ENCODE measurements at places on chromosomes 4 and X.

- DNase-seq: no peak
Observed at GRCh38 chr4:9988363-9988749, 32.9 kb downstream of the SLC2A9 start.

- DNase-seq: no peak
Observed at GRCh38 chrX:37745835-37746217, 34.0 kb upstream of the CYBB start.

GRCh38 chr4:120722655-120723054 is 199.9 kb downstream of the PRDM5 start:
- no peak for DNase-seq

GRCh38 chrX:55450259-55450658 is 1.7 kb upstream of the MAGEH1 start:
- peak; percentile 15 for DNase-seq

- DNase-seq: peak; percentile 20
Observed at GRCh38 chr4:105191621-105192210, 45.0 kb downstream of the TET2 start.

DNA sequence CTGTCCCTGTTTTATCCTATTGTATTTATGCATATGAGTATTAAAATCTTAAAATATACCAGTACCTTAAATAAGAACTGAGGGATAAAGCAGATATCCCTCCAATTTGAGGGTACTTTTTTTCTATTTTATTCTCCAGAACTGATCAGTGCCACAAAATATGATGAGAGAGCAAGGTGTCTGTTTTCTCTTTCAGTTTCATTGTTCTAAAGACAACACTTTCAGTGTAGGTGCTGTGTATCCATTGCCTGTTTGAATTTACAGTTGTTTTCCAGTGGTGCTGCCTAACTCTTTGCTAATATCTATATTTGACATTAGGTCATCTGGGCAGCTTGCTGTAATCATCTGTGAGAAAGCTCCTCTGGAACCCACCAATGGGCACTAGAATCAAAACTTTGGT is 394.7 kb downstream of the IL1RAPL1 start:
- DNase-seq: no peak

- no peak for DNase-seq
Observed at GRCh38 chr4:121189326-121190215, 25.4 kb upstream of the TNIP3 start.

DNA sequence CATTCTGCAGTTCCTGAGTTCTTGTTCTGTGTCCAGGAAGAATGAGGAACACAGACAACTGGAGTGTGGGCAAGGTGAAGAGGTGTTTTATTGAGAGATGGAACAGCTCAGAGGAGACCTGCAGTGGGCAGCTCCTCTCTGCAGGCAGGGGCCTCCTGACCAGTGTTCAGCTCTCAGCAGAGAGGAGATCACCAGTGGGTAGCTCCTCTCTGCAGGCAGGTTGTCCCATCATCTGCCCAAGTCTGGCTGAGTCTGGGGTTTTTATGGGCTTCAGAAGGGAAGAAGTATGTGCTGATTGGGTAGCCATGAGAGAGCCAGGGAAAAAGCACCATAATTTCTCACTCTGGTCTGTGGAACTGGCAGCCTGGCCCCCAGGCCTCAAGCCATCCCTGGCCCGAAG is 56.0 kb upstream of the RASGEF1B start:
- no peak for DNase-seq

- DNase-seq: no peak
Observed at GRCh38 chr4:148061141-148061481, 329.2 kb downstream of the ARHGAP10 start.

- DNase-seq: no peak
Observed at GRCh38 chr4:67983333-67983732, 20.0 kb upstream of the TMPRSS11A start.

DNA sequence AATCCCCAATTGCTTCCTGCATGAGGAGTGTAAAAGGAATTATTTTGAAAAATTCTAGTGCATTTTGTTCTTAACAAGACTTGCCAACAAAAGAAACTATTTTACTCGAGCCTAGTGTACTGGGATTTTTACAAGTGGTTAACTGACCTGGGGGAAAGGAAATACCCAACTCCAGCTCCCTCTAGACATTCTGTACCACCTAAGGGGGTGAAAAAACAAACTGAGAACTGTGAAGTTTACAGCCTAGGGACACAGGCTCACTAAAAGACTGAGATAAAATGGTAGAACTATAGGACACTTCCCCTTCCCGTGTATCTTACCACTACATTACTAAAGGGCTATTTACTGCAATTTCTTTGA is 2.6 kb upstream of the ADH5 start:
- DNase-seq: no peak

DNA sequence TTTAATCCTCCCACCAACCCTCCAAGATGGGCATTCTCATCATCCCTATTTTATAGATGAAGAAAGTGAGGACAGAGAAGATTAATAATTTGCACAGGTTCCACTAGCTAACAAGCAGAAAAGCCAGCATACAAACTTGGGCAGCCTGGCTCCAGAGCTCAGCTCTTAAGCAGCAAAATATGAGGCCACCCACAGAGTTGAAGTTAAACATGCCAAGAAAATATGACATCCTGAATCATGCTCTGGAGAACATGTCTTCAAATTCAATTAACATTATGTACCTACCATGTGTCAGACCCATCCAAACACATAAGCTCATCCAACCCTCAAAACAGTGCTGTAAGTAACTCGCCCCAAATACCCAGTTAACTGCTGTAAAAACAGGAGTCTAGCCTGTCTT is 33.9 kb downstream of the USP46 start:
- no peak for DNase-seq

- DNase-seq: no peak
Observed at GRCh38 chr4:8582436-8582835, 2.2 kb downstream of the GPR78 start.

- no peak for DNase-seq
Observed at GRCh38 chr4:175447016-175447415, 365.0 kb downstream of the GPM6A start.

DNA sequence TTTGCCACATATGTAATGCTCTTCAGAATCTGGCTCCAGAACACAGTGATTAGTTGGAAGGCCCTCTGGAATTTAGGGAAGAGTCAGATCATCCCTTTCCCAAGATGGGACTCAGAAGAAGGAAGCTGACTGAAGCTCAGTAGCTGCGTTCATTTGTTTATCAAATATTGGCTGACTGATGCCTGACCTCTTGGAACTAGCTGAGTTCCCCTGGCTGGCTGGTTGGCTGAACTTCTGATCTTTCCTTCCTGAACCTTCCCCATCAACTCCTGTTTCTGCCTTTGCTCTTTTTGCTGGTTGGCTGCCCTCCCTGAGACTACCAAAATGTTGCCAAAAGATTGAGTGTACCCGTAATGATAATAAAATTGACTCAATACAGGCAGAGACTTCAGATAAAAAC is 866.5 kb upstream of the INTU start:
- peak; percentile 28 for DNase-seq

Data from stomach (tissue), 19 donors.